ENCODE measurements at places on chromosomes 7 and 10. TPM values are rescaled to one million over a fixed set of nuclear protein-coding genes. Genes with fewer than 3 reads are reported as not detected.

Gene PHKG1
- total RNA-seq, result 15.3 TPM

GRCh38 chr10:64277536-64277935 lies 756.3 kb downstream of the REEP3 start:
- no peak for DNase-seq

DNA sequence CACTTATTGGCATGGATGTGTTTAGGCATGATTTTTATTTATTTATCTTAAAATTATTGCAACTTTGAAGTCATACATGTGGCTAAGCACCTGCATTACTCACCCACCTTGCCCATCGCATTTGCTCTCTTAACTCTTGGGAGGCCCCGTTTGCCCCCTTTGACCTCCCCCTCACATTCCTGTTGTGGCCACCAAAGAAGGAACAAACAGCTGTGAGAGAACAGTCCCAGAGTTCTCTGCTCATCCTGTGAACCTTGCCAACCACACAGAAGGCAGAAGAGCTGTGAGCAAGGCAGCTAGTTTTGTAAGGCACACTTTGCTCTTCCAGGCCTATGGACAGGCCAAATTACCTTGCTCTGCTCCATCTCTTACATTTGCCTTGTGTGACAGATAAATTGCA lies 23.6 kb upstream of the FGL2 start:
- DNase-seq, result no peak

- DNase-seq, result peak; percentile 85
These were observed 36.6 kb downstream of the POR start for GRCh38 chr7:75951506-75951905.

Gene LRRC18
- not detected for total RNA-seq

DNA sequence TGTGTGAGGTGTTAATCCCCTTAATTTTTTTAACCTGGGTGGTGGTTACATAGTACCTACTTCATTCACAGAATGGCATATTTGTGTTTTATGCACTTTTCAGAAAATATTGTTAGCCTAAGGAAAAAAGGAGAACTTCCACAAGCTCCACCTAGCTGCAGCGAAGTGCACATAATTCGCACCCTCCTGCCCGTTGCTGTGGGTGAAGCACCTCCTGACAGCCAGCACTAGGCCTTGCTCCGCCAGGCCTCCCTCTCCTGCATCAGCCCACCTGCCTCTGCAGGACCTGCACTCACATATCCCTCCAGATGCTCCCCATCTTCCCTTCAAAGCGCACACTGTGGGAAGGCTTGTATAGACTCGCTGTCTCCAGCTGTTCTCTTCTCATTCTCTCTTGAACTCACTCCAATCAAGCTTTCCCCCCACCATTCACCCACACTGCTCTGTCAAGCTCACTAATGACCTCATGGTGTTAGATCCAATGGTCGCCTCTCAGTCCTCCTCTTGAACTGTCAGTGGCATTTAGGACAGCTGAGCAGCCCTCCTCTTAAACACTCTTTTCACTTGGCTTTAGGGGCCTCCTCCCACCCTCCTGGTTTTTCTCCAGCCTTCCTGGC lies 20.7 kb upstream of the GRID1 start:
- DNase-seq, result no peak

Gene SGCE
- total RNA-seq, result 27.7 TPM

DNA sequence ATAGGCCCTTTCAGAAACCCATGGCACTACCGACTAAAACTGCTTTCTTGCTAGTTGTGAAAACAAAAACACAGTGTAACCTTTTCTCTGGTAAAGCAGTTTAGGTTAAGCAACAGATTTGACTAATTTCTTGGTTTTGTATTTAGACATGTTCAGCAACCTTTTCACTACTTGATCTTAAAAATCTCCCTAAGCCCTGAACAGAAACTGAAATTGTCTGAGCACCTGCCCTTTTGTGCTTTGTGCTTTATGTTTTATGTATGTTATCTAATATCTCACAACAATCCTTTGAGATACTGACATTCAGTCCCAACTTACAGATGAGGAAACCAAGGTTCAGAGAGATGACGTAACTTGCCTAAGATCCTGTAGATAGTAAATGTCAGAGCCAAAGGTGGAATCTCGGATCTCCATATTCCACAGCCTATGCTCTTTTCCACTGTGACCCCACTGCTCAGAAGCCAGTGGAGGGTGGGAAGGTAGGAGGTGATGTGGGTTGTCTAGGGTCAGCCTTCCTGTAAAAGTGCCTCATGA lies 146.6 kb downstream of the LCOR start:
- DNase-seq, result no peak

Gene SPDYE16
- not detected for total RNA-seq

GRCh38 chr7:44222776-44223261 lies 22.0 kb downstream of the YKT6 start:
- peak; percentile 61 for DNase-seq

Gene EPDR1
- total RNA-seq, result 38.7 TPM

GRCh38 chr10:51034769-51035168 lies 39.5 kb upstream of the PRKG1 start:
- DNase-seq, result no peak

- DNase-seq, result no peak
These were observed 545 bp upstream of the MTPN start for GRCh38 chr7:135977742-135978066.

Data from cardiac septum (tissue), 1 donor.